ENCODE measurements at places on chromosomes 4 and X. TPM values are rescaled to one million over a fixed set of nuclear protein-coding genes. Genes with fewer than 3 reads are reported as not detected.
A peak's percentile ranks its signal among the peaks of the same experiment; 100 is the strongest.

GRCh38 chr4:147219145-147219544, 261.8 kb upstream of the EDNRA start:
- no peak for DNase-seq

DNA sequence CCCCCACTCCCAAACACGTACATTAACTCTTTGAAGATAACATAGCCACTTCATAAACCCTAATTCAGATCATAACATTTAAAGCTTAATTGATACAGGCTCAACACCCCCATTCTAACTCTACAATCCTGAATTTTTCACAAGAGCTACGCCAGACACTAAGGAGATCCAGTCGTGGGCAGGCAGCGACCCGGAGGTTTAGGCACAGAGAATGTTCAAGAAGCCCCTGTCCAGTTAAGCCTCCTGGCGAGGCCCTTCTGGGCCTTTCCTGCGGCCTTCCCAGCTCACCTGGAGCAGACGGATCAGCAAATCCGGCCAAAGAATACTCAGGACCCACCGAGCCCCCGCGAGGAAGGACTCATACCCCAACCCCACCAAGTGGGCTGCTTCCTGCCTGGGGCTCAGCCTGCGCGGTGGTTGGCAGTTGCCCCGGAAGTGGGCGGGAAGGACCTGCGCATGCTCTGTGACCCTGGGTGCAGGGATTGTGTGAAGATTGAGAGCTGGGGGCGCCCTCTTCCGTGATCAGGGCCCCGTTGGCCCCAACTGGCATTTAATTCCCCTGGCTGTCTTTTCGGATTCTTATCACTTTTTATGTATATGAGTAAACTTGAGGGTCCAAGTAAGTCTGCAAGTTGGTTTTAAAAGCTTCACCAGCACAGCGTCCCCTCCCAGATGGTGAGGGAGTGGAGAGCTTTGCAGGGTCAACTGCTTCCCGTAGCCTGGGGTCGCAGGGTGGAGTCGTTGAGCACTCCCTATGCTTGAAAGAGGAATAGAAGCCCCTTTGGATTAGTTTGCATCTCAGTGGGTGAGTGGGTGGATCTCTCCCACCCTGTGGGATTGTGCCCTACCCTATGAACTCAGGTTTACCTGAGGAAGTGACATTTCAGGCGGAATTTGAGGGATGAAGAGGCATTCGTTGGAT, at the start of gene TRIM61:
TRIM61 (minus strand) TSS at position 415 of the 922 bp plus-strand sequence. CDS start 7,655 bp downstream, outside the sequence.
- DNase-seq, result no peak

GRCh38 chr4:8340781-8341241, 71.3 kb downstream of the HTRA3 start:
- peak; percentile 30 for DNase-seq

DNA sequence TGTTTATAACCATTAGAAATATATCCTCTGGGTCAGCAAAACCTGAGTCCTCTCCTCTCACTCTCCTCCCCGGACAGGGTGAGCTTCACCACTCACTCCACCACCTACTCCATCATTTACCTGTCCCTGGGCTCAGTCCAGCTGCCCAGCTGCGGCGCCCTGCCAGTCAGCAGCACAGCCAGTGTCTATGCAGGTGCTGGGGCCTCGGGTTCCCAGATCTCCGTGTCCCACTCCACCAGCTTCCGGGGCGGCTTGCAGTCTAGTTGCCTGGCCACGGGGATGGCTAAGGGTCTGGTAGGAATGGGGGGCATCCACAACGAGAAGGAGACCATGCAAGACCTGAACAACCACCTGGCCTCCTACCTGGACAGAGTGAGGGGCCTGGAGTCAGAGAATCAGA, 662.2 kb upstream of the ACTRT1 start:
- no peak for DNase-seq

GRCh38 chr4:69999420-69999819, 3.7 kb downstream of the STATH start:
- DNase-seq, result peak; percentile 19

Gene HSFX4
- not detected for total RNA-seq

DNA sequence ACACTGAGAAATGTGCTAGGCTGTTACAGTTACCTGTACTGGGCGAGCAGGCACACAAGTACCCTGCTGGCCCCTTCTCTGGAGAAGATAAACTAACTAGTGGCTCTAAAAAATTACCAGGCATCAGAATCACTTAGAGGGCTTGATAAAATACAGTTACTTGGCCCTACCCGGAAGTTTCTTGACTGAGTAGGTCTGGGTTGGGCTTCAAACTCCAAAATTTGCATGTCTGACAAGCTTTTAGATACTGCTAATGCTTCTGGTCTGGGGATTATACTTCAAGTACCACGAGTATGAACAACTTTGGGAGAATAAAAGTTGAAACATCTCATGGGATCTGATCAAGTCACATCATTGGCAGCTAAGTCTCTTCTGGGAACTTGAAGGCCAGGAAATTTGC, 30.8 kb downstream of the CEP135 start:
- DNase-seq, result no peak

DNA sequence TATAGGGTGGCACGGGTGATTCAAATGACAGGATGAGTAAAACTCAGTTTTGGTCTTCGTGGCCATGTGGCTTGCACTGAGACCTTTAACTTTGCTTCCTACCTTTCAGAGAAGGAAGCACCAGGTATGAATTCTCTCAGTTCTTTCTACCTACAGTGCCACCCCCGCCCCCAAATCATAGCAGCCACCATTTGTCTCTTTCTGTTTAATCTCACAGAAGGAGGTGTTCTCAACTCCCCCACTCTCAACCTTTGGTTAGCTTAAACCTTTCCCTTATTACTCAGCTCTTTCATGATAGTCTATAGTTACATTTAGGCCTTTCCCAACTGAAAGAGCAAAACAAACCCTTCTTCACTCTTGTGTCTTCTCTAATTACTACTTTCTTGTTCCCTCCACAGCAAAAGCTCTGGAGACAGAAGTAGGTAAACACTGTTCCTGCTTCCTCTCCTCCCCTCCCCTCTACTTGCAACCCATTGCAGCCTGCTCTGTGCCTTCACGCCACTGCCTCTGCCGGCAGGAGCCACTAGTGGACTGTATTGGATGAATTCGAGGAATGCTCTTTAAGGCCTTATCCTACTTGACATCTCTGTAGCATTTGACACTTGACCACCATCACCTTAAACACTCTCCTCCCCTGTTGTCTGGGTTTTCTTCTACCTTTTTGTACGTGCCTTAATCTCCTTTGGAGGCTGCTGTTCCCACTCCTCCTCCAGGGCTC, 123.7 kb downstream of the AFF1 start:
- DNase-seq, result peak; percentile 58

Gene HOPX
- total RNA-seq, result 1.2 TPM

Gene SRPK3
- total RNA-seq, result 0.17 TPM

DNA sequence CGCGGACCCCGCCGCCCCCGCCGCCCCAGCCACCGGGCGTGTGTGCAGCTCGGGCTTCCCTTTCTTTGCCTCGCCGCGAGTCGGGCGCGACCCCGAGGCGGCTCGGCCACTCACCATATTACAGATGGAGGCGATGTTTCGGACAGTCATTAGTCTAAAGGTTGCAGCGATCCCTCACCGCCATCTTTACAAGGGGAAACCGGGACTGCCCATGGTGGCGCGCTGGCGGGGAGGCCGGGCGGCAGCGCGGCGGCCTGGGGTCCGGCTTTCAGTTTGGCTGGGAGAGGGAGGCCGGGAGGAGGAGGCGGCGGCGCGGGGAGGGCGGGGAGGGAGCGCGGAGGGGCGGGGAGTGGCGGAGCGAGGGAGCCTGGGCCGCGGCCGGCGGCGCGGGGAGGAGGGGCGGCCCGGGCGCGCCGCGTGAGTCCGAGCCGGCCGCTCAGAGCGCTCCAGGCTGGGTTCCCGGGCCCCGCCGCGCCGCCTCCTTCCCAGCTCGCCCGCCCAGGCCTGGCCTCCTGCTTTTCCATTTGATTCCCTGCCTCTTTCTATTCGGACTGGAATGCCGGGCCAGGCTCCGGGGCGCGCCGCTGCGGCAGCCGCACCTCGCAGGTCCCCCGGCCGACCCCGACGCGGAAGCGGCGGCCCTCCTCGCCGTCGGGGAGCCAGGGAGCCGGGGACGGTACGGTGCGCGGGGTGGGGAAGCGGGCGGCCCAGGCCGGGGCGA, at the start of gene USP46:
USP46 (minus strand) TSS at position 301 of the 721 bp plus-strand sequence; CDS start at position 150, 151 bp downstream.
- DNase-seq, result peak; percentile 13

GRCh38 chr4:64882311-64883086, 473.2 kb upstream of the TECRL start:
- DNase-seq, result no peak

Gene TMEM156
- total RNA-seq, result not detected

DNA sequence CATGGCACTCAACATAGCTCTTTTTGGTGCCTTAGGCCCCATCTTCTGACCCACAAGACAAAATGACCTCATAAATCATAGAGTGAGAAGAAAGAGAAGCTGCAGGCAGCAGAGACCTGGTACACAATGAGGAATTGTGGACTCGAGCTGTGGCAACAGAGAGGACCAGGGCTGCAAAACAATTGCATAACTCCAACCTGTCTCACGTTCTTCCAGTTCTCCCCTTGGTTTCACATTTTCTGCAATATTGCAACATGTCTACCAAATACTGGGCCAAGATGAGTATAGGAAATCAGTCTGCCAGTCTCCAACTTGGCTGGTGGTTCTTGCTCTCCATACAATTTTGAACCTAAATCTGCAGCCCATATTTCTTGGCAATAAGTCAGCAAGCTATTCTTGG, 105.3 kb downstream of the KDR start:
- no peak for DNase-seq

Gene MAMLD1
- total RNA-seq, result 0.52 TPM

- DNase-seq, result peak; percentile 84
Observed at GRCh38 chr4:184801781-184802696, 23.7 kb downstream of the ACSL1 start.

Gene DMRTC1B
- total RNA-seq, result 0.20 TPM

GRCh38 chr4:38820329-38821061, 15.9 kb upstream of the TLR1 start:
- DNase-seq, result no peak

GRCh38 chr4:89347363-89348025, 39.9 kb upstream of the GPRIN3 start:
- no peak for DNase-seq

Gene RHOH
- total RNA-seq, result not detected

GRCh38 chr4:34046580-34046979, 2197.7 kb downstream of the ARAP2 start:
- DNase-seq, result peak; percentile 92

Gene CHRDL1
- 39.8 TPM for total RNA-seq

Gene RTL9
- not detected for total RNA-seq

- DNase-seq, result peak; percentile 0
Observed at GRCh38 chrX:43269201-43269600, 386.9 kb upstream of the MAOA start.

DNA sequence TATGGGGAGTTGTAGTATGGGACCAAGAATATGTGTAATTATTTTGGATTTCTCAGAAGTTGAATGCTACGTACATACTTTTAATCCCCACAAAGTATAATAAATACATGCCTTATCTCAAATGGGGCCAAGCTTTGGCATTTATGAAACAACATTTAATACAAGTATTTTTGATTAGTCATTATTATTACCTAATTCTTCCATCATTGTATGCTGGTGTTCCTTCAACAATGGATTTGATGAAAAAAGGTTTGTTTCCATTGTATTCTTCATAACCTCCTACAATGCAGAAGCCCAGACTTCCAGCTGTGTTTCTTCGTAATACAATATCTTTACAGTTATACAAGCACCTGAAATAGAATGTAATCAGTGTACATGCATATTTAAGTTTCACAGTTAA, 83.8 kb downstream of the FIP1L1 start:
- DNase-seq, result no peak

Gene SPATA18
- 20.8 TPM for total RNA-seq

DNA sequence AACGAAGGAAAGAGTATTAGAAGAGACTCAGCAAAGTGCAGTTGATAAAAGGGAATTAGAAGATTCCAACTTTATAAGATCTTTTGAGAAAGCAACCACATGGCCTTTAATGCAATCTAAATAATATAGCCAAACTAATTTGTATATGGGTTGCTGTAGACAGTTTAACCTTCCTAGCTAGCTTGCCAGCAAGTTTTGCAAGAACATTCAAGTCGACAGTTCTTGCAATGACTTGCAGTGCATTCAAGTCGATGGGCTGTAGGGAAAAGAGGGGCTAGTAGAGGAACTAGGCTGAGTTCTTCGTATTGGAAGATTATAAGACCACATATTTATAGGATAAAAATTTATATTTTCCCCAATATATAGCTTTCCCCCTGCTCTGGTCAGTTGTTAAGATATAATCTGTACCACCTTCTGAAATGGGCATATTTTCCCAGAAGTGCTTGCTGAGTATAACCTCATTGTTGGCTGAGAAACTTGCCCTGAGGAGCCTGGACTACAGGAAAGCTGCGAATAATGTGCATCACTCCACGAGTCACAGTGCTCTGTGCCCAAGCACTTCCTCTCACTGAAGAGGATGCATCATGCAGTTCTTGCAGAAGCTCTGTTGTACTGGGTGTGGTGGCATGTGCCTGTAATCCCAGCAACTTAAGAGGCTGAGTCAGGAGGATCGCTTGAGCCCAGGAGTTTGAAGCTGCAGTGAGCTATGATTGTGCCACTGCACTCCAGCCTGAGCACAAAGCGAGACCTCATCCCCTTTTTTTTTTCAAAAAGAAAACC, 56.7 kb downstream of the DOCK11 start:
- peak; percentile 26 for DNase-seq

Gene SPANXA1
- not detected for total RNA-seq

DNA sequence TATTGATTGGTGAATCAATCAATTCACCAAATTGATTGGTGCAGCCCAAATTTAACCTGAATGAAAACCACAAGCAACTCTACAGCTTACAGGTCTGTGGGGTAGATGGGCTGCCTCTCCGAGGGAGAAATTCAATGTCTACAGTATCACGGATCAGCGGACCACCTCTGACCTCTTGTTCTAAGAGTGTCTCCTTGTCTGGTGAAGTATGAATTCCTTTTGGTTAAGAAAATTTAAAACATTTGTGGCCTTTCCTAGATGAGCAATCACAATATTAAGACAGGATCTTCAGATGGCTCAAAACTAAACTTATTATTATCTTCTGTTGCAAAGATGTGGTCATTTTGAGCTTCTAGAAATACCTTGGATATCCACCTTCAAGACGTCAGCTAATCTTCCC, 153.3 kb downstream of the IL15 start:
- peak; percentile 57 for DNase-seq

DNA sequence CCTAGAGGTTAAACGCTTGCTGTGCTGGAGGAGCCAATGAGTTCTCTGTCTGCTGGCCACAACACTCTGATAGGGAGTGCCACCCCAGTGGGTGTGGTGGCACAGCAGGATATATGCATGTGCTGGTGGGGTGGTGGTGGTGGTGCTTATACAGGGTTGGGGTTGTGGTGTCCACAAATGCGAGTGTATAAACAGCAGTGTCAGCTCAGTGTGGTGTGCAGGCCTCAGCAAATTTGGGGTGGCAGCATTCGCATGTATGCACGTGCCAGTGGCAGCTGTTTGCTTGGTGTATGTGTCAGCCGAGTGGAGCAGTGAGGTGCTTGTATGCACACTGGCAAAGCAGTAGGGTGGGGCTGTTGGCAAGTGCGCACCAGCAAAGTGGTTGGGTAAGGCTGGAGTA, 157.4 kb downstream of the FAM47A start:
- DNase-seq, result no peak

DNA sequence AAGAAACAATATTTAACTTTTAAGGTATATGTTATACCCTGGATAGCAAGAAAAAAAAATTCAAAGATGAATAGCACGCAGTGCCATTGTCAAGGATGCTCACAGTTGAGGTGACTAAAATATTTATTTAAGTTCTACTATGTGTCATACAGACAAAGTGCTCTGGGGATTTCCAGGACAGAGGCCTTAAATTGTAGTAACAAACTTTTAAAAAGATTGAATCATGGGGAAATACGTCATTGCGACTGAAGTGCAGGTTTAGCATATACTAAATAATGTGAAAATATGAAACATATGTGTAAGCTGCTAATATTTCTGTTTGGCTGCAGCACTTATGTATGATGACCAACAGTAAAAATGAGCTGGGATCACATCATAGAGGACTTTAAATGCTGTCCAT, 748.0 kb upstream of the PCDH7 start:
- DNase-seq, result no peak
